NCI-H69 (cell line): ENCODE measurements at places on chromosomes 16 and 17.

DNA sequence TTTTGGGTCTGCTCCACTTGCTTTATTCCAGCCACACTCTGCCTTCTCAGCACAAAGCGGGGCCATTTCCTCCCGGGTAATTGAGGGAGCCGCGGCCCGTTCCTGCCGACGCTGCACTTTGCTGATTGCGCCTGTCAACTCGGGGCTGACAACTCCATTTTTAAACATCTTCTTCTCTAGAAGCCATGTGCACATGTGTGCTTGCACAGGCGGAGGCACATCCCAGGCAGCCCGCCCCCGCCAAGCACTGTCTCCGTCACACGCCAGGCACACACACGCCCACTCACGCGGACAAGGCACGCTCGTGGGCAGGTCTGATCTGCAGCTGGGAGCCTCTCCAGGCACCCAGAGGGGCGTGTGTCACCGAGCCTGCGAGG lies 63.2 kb downstream of the ENGASE start:
- DNase-seq, result no peak

DNA sequence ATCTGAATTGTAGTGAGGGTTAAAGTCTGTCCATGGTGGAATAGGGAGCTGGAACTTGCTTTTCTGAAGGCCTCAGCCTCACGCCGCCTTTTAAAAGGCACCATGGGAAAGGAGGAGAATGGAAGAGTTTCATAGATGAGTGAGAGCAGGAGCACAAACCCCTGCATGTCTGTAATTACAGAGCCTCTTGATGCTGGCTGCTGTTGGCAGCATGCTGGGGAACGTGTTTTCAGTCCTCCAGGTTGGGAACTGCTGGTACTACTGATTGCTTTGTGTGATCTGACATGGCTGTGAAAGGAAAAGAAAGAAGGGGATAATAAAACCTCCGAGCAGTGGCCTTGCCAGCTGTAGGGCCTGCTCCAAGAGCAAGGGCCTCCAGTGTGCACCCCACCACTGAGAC lies 16.8 kb upstream of the DYNLL2 start:
- DNase-seq, result no peak

DNA sequence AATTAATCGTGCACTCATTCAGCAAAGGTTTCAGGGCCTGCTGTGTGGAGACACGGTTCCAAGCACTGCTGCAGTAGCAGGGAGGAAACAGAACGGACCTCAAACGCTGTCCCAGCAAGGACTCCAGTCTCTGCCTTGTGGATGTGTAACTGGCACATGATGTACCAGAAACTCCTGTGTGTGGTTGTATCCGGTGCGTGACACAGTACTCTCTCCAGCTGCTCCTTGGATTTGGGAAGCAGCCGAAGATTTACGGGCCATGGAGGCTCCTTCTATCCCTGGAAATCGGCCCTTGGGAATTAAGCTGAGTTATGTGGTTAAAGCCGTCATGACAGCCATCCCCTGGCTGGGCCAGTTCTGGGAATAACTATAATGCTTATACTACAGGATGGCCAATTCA lies 8.5 kb upstream of the ANKRD11 start:
- no peak for DNase-seq

DNA sequence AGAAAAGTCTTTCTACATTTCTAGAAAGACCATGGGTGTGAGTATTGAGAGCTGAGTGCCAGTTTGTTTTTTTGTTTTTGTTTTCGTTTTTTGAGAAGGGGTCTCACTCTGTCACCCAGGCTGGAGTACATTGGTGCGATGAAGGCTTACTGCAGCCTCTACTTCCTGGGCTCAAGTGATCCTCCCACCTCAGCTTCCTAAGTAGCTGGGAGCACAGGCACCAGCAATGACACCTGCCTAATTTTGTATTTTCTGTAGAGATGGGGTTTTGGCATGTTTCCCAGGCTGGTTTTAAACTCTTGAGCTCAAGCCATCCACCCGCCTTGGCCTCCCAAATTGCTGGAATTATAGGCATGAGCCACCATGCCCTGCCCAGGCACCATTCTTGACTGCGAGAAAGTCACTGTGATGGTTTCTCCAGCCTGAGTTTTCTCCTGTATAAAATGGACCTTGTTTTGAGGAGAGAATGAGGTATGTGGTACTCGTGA lies 673.8 kb downstream of the MAF start:
- no peak for DNase-seq

DNA sequence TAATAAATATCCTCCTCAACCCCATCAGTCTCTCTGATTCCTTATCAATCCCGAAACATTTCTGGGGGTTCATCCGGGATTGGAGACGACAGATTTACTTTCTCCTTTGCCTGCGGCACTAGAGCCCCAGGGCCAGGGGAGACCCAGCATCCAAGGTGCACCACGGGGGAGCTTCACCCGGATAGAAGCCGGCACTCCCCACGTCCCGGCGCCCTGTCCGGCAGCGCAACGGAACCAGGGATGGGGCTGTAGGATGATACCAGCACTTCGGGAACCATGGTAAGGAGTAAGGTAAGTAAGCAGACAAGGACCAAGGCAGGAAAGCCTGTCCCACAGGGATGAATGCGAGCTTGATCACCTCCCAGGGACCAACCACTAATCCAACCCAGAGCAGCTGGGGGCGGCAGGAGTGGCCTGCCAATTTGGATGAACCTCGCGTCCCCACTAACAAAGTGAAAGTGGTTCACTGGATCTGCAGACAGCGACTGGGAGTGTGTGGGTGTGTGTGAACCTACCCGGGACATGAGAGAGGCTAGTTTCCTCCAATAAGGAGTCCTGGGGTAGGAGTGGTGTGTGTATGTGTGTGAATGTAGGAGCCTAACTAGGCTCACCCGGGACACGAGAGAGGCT lies 11.9 kb downstream of the POLR3K start:
- DNase-seq, result no peak

DNA sequence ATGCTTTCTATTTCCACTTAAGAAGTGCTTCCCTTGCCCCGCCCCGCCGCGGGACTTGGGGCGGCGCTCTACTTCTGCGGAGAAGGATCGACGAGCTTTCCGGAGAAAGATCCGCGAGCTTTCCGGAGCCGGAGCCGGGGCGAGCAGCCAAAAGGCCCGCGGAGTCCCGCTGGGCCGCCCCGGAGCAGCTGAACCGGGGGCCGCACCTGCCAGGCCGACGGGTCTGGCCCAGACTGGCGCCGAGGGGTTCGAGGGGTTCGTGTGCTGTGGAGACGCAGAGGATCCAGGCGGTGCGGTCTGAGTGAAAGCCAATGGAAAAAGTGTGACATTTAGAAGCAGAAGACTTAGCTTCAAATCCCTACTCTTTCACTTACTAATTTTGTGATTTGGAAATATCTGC lies 50.8 kb downstream of the TBC1D26 start:
- no peak for DNase-seq

DNA sequence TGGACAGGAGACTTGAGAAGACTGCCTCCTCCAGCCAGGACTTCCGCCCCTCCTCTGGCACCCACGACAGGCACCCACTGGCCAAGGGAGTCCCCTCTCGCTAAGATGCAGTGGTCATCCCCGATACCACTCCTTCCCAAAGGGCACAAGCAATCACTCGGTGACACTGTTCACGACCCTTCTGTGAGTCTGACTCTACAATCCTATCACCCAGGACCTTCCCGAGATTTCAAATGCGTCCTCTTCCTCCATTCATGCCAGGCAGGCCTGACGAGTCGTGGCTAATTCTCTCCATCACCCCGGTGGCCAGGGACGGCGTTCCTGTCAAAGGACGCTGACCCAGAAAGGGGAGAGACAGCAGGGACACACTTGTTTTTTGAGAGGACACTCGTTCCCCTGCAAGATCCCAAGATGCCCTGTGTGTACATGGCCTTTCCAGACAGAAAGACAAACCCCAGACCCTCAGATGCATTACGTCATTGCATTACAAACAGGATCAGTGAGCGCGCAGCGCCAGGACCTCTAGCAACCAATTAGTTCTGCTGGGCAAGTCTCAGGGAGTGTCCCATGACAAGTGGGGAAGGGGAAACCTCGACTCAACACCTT lies 12.2 kb downstream of the FBXO31 start:
- DNase-seq, result no peak

- DNase-seq, result no peak
Observed at GRCh38 chr17:63439687-63440086, 6.4 kb downstream of the CYB561 start.

DNA sequence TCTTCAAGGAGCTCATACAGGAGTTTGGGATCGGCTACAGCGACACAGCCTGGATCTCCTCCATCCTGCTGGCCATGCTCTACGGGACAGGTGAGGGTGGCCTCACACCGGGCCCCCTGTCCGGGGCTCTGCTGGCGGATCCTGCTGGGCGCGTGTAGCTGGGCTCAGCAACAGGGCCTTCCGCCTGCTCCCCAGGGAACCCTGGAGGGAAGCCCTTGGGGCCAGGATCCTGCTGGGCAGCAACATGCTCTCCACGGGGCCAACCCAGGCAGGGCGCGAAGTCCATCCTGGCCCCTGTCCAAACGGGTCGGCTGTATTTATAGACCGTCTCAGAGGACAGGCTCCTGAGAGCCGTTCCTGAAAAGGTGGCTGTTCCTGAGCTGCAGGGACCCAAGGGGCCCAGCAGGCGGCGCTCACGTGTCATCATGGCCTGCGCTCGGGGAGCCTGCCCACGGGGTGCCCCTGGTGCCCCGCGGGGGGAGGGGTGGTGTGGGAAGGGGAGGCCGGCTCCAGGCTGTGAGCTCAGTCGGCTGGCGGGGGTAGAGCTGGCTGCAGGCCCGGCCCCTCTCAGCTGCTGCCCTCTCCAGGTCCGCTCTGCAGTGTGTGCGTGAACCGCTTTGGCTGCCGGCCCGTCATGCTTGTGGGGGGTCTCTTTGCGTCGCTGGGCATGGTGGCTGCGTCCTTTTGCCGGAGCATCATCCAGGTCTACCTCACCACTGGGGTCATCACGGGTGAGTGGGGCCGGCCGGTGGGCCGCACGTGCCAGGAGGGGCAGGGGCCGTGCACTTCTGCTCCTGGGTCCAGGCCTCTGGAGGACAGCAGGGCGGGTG lies 7.5 kb downstream of the SLC16A3 start:
- DNase-seq, result peak; percentile 86

- peak; percentile 75 for DNase-seq
Observed at GRCh38 chr17:64028874-64029464, 8.5 kb upstream of the ICAM2 start.

DNA sequence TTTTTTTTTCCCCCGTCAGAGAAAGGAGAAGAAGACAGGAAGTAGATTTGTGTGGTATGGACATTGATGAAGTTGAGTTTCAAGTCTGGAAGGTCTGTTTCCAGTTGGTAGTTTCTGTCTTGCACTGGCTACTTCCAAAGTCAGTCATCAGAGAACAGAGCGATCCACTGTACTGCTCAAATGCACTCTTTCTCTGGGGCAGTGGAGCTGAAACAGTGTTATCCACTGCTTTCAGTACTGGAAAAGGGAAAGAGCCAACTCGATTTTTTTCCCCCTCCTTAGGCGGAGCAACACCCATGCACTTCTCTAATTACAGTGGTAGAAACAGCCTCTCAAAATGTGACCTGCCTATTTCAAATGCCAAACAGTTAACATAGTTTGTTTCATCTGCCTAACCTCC lies 7.4 kb downstream of the PRKCA start:
- DNase-seq, result no peak

DNA sequence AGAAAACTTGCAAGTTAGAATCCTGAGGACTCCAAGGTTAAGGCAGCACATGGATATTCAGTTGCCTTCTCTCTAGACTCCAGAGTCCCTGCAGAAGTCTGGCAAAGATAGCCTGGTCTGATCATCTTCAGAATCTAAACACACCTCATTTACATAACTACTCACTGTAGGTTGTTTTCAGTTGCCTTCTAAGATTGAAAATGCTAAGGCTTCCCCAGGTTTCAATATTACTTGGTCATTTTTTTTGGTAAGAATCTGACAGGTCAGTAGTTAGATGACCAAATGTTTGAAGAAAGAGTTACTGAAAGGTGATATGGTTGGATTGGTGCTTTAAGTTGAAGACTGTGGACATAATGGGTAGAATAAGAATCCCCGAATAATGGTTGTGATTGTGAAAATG lies 205.4 kb upstream of the KCNJ16 start:
- no peak for DNase-seq

- no peak for DNase-seq
Observed at GRCh38 chr16:55000595-55000994, 69.9 kb downstream of the IRX5 start.

DNA sequence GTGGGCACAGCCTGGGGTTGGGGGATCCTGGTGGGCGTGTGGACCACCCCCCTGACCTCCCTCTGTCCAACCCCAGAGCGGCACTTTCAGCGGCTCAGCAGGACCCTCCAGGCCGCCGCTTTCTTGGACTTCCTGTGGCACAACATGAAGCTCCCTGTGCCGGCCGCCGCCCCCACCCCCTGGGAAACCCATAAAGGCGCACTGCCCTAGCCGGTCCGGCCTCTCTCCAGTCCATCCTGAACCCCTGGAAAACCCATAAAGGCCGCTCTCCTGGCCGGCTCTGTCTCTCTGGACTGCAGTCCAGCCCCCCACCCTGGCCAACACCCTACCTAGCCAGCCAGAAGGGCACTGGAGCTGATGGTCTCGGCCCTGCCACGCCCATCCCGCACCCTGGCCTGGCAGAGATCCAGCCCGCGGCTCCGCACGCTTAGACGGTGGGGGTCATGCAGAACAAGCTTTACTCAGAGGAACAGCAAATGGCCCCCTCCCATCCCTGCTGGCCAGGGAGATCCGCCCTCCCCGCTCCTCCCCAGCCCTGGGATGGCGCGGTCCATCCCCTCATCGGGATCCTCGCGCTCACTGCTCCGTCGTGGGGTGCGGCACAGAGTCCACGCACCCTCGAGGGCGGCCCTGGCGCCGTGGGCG lies 2.7 kb downstream of the NOXO1 start:
- DNase-seq, result peak; percentile 57

DNA sequence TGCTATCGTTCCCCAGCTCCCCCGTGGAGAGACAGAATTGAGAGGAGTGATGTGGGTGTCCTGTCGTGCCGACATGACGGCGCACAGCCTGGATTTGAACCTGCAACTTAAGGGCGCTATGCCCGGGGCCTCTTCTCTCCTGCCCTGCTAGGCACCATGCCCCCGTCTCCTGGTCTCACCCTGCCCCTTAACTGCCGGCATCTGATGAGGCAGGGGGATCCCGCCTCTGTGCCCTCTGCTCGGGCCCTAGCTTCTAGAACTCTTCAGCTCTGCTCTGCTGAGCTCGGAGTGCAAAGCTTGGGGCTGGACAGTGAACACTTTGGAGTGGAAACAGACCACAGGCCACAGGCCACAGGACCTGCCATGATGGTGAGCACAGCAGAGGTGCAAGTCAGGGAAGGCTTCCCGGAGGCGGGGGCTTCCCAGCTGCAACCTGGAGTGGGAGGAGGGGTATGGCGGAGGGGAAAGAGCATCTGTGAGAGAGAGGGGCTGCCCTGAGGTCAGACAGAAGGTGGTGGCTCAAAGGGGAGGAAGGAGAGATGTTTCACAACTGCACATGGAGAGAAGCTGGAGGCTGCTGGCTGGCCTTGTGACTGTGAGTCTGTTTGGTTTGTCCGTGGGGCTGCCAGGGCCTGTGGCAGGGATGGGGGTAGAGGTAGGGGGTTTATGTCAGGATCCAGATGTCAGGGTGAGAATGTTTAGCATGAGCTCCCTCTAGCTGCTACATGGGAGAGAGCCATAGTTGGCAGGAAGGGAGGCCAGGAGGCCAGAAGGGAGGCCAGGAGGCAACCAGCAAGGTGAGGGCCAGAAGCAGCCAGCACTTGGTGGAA lies 107.8 kb downstream of the CRLF3 start:
- DNase-seq, result peak; percentile 48
